ENCODE measurements at places on chromosomes 7 and 10.

DNA sequence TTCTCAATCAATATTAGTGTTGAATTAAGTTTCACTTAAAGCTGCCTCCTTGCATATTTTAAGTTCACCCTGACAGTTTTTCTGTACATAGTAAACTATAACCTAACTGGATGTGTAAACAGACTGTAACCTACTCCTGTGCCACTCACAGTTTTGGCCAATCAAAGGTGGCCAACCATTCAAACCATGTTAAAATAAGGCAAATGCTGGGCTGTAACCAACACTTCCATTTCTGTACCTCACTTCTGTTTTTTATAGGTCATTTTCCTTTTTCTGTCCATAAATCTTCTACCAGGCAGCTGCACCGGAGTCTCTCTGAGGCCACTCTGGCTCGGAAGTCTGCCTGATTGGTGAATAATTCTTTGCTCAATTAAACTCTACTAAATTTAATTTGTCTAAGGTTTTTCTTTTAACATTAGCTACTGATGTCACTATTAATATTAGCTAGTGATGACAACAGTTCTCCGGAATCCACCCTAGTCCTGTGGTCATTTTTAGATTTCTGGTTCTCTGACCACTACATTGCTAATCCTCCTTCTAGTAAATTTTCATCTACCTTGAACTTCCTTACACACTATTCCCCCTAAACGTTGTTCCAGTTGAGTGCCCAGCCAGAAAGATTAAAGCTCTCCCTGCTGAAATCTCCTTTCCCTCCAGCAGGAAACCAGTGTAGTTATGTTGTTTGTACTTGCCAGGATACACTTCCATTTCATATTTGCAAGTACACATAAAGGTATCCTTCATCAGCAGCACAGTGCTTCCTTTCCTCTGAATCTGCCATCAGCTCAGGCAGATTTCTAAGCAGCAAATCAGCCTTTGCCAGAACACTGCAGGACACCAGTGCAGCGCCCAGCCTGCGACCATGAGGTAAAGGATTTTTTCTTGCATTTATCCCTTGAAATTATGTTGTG is 18.6 kb upstream of the IFIT2 start:
- DNase-seq, result peak; percentile 66

- DNase-seq, result no peak
Observed at GRCh38 chr10:92284112-92284704, 6.7 kb downstream of the CPEB3 start.

GRCh38 chr10:69825604-69826003 is 23.9 kb downstream of the COL13A1 start:
- no peak for DNase-seq

DNA sequence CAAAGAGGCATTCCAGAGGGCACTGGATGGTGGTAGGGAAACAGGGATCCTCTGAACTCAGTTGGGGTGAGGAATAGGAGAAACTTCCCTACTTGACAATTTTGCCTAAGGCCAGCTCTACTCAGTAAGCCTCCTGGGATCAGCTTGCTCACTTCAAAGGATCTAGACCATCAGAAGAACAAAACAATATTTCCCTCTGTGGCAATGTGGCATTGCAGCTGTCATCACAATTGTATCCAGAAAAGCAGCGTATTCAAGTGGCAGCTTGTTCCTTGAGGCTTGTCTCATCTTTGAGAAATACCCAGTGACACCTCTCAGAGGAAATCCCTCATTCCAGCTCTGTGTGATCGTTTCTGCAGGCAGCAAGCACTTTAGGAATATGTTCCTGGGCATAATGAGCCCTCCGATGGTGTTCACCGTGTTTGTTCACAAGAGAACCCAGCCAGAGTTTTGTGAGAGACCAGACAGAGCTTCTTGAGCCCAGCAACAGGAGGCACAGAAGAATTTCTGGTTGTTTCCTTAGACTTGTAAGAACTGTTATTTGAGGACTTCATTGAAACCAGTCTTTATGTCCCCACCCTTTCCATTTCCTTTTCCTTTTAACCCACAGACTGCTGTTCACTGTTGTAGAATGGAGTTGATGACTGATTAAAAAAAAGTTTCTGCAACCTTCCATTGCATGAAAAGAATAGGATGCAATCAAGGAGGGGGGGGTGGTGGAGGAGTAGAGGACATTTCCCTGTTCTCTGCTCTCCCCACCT is 747.3 kb downstream of the LRMDA start:
- no peak for DNase-seq

DNA sequence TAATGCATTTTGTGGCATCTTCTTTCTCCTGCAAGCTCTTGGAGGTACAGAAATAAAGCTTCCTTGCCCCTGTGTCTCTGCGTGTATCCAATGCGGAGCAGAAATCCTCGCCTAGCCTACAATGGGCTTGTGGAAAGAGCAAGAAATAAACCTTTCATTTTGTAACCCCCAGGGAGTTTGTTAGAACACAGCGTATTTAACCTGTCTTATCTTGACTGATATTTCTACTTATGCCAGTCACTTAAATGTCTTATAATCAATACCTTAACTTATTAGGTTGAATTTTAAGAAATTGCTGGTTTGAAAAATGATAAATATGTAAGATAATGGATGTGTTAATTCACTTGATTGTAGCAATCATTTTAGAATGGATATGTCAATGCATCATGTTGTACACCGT is 629.8 kb upstream of the IGFBP3 start:
- DNase-seq, result no peak

DNA sequence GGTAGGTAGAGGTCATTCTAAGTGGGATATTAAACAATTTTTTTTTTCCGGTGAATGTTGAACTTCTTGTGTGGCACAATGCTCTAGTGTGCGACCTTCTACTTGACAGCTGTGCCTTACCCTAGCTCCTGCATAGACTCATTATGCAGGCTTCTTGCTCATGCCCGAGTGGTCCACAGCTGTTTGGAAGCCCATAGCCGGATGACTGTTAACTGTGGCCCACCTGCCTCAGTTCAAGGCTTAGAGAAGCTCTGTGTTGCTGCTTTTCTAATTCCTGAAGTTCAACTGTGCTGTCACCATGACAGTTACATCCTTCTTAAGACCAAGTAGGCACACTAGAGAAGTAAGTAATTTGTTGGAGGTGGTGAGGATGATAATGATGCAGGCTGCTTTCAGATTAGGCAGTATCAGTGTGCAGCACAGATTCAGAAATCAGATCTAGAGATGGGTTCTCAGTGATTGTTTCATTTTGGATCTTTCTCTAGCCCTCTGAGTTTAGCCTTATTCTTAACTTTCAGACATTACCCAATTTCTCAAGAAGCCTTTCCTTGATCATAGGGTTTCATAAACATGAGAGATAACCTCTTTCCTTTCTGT is 278.4 kb downstream of the PHF14 start:
- DNase-seq, result no peak

- no peak for DNase-seq
Observed at GRCh38 chr10:70575874-70576802, 26.4 kb downstream of the PRF1 start.

GRCh38 chr7:51269911-51270310 is 46.7 kb downstream of the COBL start:
- no peak for DNase-seq
